Stimulated activated CD4-positive, alpha-beta T cell treated with anti-CD3 and anti-CD28 coated beads, Interleukin-15, amount 100 ng/mL, for 24 hours (primary cell): ENCODE measurements at places on chromosomes 16 and 17.

- DNase-seq = no peak
Observed at GRCh38 chr16:49980166-49980565, 44.9 kb upstream of the CNEP1R1 start.

GRCh38 chr16:80466024-80466987 lies 74.5 kb upstream of the DYNLRB2 start:
- peak; percentile 67 for DNase-seq

DNA sequence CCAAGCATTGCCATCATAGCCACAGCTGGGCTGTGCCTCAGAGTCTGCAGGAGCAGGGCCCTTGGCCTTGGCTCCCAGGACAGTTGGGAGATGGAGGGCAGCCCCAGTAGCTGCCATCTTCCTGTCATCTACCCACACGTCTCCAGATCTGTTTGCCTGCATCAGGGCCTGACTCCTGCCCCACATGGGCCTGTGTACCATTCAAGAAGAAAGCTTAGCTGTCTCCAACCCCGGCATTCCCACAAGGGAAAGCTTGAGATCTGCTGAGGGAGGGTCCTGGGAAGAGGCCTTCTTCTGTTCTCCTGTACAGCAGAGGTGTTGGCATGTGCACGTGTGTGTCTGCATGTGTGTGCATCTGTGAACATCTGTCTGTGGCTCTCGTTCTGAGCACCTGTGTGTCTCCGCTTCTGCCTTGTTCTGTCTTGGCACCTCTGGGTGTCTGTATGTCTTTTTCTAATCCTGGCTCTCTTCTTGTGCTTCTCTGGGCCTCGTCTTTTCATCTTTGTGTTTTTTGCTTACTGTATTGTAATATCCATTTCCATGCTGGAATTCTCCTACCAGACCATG lies 122.2 kb downstream of the MRM1 start:
- no peak for DNase-seq

DNA sequence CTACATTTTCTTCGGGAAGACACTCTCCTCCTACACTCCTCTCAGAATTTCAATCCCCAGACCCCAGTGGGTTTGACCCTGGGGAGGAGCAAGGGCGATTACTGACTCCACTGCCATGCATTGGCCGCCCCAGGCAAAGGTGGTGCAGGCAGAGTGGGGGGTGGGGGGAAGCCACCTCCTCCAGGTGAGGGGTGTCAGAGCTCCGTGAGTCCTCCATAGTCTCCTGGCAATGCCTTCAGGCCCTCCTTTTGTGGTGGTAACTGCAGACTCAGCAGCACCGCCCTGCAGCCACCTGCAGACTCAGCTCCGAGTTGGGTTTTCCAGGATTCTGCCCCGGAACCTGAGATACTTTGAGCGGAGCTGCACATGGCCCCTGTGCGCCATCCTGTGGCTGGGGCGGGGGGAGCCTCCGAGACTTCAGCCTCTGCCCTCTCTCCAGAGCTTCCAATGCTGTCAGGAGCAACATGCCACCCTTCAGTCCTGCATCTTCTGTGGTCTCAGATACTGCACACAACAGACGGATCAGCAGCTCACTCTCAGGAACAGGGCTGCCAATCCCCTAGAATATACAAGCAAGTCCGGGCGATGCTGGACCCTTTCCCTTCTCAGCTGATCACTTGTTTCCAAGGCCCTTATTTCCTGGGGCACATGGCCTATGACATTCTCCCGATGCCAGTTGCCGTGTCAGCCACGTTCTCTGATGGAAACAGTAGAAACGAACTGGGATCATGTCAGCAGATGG lies 2.4 kb upstream of the SLC47A2 start:
- DNase-seq = no peak

GRCh38 chr17:47812146-47812920 lies 9.3 kb downstream of the OSBPL7 start:
- no peak for DNase-seq

DNA sequence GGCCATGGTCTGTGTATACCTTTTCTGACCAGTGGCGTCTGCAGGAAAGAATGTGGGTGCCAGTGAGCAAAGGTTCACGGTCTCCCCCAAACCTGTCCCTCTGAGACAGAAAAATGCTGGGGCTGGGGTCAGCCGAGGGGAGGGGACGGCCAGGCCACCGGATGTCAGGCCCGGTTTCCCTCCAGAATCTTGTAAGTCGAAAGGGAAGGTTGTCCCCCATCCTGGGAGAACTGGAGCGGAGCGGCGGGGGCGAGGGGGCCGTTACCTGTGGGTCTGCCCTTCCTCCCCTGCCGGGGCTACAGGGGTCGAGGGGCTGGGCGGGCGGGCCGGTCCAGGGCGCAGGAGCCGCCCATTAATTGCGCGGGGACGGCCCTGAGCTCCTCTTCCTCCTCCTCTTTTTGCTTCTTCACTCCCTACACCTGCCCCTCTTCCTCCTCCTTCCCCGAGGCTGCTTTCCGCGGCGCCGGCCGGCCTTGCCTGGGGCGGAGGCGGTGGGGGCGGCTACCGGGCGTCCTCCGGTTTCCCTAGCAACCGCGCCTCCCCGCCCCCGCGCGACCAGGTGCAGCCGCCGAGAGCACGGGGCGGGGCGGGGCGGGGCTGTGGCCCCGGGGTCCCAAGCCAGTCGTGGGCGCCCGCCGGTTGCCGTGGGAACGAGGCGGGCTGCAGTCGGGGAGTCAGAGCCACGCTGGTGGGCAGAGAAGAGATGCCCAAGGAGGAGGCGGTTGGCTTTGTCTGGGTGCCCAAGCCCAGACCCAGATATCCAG lies at the start of gene MARCHF10:
TSS of gene MARCHF10 (minus strand) at position 503 of the 764 bp plus-strand sequence. CDS start 6,579 bp downstream, outside the sequence.
- peak; percentile 63 for DNase-seq

- peak; percentile 61 for DNase-seq
Observed at GRCh38 chr16:23842137-23842600, 6.4 kb downstream of the PRKCB start.

DNA sequence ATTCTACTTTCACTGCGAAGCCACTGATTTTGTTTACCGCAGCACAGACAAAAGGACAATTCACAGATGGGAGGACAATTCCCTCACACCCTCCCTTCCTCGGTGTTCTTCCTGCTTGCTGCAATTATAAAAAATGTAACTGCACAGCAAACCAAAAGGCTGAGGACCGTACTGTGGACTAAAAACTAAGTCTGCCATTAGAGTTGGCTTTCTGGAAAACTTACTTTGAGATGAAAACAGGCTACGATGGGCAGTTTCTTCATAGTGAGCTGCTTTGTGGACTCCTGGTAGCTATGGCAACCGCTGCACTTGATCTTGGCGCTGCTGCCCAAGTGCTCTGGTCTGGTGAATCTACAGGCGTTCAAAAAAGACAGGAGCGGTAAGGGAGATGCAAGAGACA lies 35.2 kb downstream of the USP22 start:
- no peak for DNase-seq

- no peak for DNase-seq
Observed at GRCh38 chr16:77304877-77305276, 105.7 kb downstream of the SYCE1L start.

DNA sequence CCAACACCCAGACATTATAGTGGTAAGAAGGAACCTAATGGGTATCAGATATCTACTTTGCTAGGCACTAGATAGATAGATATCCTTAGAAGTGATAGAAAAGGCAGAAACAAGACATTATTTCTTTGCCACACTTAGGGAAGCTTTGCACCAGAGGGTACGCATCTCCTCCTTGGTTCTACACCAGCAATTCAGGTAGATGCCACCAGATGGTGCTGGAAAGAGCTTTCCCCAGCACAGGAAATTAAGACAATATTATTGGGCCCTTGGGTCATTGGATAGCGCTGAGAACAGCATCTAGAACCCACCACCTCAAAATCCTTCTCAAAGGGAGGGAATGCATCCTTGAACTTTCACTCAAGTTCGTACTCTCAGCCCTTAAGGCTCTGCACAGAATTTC lies 173.8 kb upstream of the CCL2 start:
- DNase-seq = no peak

DNA sequence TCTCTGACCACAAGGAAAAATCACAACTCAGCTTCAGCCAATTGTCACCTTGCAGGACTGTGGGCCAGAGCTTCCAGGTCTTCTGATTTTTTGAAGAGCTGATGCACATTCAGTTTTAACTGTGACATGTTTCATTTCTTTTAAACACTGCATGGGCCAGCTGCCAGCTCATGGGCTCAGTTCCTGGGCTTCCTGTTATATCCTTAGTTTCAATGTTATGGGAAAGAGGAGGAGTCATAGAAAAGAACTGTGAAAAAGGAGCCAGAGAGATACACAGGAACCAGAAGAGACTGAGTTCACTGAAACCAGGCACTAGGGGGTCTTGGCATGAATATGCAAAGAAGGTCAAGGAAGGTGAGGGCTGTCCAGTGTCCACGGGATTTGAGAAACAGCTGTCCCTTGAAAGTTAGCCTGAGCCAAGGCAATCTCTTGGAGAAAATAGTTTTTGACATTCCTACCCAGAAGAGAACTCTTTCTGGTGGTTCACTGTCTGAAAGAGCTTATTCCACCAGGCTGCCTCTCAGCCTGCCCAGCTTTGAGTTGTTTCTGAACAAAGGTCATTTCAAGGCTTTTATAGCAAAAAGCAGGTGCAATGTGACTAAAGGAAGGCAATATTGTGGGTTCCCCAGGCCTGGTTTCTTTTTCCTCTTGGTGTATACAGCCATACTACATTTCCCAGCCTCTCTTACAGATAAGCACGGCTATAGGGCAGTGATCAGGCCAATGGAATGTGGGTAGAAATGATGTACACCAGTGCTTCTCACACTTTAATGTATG lies 10.5 kb downstream of the PDILT start:
- no peak for DNase-seq

DNA sequence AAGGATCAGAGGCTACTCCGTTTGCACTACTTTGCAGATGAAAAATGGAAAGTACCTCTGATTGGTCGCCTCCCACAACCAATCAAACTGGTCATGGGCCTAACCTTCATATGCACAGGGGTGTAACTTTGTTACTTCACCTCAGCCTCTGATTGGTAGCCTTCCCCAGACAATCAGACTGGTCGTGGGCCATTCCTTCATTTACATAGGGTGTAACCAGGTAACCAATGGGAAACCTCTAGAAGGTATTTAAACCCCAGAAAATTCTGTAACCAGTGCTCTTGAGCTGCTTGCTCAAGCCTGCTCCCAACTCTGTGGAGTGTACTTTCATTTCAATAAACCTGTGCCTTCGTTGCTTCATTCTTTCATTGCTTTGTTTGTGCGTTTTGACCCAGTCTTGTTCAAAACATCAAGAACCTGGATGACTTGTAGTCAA lies 39.2 kb upstream of the USP22 start:
- no peak for DNase-seq

- no peak for DNase-seq
Observed at GRCh38 chr17:82838386-82839063, 1.3 kb downstream of the ZNF750 start.

DNA sequence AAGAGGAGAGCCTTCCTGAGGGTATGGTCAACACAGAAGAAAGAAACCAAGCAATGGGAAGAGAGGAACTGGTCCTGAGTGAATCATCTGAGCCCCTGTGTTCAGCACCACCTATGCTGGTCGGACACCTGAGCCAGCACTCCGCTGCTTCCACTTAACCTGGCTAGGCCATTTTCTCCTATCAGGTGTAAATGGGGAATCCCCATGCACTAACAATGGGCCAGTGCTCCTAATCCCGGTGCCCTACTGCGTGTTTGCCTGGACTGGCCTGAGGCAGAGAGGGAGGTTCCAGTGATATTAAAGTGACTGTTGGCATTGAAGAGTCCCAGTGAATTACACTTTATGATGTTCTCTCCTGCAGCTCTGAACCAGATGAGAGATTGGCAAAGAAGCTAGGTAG lies 34.4 kb upstream of the XYLT2 start:
- DNase-seq = no peak

GRCh38 chr17:49564638-49565037 lies 11.0 kb upstream of the NXPH3 start:
- DNase-seq = no peak

GRCh38 chr16:79328402-79329165 lies 272.0 kb downstream of the MAF start:
- no peak for DNase-seq

DNA sequence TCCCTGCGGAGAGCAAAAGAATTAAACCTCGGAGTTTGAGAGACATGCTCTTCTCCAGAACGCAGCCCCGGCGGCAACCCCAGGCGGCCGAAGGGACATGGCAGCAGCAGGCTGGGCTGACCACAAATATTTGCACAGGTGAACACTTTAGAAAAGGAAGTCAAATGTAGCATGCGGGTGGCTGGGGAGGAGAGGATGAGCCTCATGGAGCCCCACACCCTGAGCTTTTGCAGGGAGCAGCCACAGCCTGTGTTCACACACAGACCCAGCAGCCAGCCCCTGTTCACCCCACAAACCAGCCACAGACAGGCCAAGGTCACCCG lies 17.8 kb downstream of the HS3ST6 start:
- DNase-seq = no peak

GRCh38 chr17:68498479-68499326 lies 13.5 kb upstream of the PRKAR1A start:
- no peak for DNase-seq

DNA sequence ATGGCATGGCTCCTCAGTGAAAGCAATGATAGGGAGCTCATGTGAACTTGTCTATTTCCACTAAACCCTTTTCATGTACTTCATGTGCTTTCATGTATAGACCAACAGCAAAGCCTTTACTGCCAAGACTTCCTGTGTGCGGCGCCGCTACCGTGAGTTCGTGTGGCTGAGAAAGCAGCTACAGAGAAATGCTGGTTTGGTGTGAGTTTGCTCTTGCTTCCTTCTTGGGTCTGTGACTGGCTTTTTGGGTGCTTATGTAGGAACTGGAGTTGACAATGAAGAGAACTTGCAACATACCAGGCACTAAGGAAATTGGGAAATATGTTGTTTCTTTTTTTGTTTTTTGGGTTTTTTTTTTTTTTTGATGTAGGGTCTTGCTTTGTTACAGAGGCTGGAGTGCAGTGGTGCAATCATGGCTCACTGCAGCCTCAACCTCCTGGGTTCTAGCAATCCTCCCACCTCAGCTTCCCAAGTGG lies 5.7 kb downstream of the SNX11 start:
- DNase-seq = peak; percentile 48

- no peak for DNase-seq
Observed at GRCh38 chr16:57118461-57119084, 26.2 kb downstream of the CPNE2 start.

DNA sequence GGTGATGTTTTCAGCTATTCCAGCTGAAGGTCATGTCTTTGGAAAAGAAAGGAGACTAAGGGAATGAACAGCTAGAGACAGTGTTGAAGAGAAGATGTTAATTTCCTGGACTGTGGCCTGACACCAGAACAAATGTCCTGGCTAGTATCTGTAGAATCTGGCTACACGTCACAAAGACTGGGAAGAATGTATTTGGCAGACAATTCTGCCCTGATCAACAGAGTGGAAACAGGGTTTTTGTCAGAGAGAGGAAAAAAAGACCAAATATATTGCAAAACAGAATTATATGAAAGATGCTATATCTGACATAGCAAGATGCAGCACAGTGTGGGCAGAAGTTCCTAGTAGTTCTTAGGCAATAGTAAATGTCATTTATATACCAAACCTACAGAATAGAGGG lies 17.0 kb upstream of the ANKFN1 start:
- no peak for DNase-seq

- DNase-seq = peak; percentile 32
Observed at GRCh38 chr16:28491230-28491969, 474 bp downstream of the CLN3 start.

- DNase-seq = peak; percentile 77
Observed at GRCh38 chr16:49463529-49463928, 89.9 kb downstream of the C16orf78 start.
